ENCODE measurements at places on chromosomes 2 and 18.

DNA sequence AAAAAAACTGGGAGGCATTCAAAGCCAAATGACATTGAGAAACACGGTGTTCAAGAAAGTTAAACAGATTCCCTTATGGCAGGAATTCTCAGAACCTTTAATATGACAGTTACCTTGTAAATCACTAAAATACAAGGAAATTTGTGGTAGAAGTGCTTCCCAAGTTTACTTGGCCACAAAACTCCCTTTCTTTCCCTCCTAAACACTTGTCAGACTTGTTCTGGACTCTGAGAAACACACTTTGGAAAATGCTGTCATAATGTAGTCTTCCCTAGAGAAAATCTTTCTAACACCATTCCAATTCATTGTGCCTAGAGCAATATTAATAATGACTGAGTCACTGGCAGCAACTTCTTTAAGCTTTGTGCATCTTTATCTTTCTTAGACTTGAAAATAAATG, 140.4 kb downstream of the ANKRD44 start:
- no peak for DNase-seq

DNA sequence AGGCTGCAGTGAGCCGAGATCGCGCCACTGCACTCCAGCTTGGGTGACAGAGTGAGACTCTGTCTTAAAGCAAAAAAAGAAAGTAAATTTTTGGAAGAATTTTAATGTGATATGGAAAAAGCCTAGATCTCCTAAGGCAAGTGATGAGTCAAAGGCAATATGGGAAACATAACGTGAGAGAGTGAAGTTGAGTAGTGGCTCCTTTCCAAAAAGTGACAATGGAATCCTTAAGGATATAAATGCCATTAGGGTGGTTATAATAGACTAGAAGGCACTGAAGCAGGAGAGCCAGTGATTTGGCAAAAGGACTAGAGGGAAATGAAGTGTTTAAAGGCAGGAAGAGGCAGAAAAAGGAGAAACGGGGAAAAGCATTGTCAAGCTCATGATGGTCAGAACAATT, 25.6 kb downstream of the ARHGAP28 start:
- DNase-seq, result no peak

DNA sequence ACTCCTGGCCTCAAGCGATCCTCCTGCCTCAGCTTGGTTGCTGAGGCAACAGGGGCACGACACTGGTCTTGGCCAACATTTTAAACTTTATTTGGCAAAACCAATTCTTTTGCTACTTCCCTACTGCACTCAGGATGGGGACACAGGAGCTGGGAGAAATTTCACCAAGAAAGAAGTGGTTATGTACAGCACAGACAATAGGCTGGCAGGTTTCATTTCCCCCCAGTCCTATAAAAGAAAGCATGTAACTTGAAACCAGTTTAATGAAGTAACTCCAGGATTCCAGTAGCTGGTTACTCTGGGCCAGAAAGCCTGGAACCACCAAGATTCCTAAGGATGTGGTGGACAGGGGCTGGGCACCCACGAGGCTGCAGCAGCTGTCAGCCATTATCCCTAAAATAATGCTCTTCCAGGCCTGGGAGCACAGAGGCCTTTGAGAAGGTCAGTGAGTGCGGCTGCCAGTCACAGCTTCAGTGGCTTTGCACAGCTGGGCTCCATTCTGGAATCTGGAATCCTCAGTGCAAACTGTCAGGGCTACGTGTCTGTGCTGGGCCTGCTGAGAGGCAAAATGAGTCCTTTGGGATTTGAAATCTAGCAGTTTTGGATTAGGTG, 142.3 kb upstream of the ITGA6 start:
- no peak for DNase-seq

GRCh38 chr2:88067598-88067997, at the start of gene SMYD1:
Gene SMYD1, plus strand, starts transcription at chr2:88067825. Its CDS starts 40 bp downstream, at chr2:88067865.
- DNase-seq, result no peak

- DNase-seq, result no peak
These were observed 16.5 kb upstream of the TTC27 start for GRCh38 chr2:32611366-32611765.

DNA sequence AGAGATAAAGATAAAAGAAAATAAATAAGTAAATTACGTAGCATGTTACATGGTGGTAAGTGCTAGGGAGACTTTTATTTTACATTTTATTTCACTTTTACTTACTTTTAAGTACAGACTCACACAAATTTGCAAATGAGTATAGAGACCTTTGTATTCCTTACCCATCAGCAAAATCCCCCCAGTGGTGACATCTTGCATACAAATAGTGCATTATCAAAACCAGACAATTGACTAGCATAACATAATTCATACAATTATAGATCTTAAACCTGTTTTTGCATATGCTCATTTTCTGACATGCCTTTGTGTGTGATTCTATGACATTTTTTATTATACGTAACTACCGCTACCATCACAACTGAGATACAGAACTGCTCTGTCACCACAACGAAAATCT, 1099.4 kb downstream of the DPP10 start:
- DNase-seq, result no peak

DNA sequence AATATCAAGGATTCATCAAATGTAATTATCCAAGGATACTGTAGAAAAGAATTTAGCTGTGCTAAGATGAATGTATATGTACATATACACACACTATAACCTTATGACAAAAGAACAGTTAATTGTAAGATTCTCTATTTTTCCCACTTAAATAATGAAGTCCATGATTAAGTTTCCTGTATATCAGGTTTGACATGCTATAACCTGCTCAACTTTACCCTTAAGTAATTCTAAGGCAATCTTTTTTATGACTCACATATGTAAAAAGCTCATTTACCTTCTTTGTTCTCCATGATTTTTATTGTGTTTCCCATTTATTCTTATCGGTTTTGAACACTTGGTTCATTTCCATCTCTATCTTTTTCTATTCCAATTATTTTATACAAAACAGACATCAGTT, 1213.1 kb upstream of the SLC39A10 start:
- DNase-seq, result no peak

DNA sequence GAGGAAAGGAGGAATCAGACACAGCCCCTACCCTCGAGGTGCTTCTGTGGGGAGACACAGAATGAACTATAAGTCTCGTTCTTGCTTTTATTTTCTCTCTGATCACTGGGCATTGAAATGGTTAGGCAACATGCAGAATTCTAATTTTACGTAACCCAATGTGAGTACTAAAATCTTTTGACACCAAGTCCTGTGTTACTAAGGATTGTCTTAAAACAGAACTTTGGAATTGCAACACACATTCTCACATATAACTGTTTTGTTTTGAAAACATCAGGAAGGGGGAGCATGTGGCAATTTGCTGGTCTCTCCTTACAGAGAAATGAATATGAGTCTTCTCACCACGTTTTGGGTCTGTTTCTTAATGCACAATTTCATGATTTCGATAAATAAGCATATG, 23.6 kb upstream of the SULT1C4 start:
- no peak for DNase-seq

DNA sequence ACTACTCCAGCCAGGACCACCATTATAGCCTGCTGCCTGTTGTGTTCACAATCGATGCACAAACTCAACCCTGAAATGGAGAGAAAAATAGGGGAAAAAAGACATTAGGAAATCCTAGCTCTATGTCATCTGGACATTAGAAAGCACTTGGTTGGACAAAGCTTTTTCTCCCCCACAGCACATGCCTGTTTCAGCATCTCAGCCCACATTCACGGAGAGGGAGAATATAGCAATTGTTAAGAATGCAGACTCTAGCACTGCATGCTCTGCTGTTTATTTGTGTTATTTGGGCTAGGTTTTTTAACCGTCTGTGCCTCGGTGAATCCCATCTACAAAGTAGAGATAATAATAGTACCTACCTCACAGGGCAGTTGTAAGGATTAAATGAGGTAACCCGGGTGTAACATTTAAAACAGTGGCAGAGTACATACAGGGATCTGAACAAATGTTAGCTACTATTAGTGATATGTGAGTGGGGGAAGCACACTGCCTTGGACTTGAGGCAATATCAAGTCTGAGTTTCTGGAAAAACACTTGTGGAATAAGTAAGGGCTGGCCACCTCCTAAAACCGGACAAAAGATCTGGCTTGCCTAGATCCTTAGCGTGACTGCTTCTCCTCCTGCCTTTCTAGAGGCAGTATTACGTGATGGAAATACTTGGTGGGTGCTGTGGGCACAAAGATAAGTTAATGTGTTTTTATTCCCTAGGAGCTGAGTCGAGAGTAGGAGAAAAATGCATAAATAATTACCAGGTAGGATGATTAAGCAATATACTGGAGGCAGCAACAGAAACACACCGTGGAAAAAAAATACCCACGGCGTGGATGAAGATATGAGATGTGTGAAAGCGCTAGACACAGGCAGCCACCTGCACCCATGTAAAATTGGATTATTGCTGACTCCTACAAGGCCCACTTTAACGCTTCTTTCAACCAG, 1.0 kb upstream of the PPP1CB start:
- DNase-seq, result no peak

DNA sequence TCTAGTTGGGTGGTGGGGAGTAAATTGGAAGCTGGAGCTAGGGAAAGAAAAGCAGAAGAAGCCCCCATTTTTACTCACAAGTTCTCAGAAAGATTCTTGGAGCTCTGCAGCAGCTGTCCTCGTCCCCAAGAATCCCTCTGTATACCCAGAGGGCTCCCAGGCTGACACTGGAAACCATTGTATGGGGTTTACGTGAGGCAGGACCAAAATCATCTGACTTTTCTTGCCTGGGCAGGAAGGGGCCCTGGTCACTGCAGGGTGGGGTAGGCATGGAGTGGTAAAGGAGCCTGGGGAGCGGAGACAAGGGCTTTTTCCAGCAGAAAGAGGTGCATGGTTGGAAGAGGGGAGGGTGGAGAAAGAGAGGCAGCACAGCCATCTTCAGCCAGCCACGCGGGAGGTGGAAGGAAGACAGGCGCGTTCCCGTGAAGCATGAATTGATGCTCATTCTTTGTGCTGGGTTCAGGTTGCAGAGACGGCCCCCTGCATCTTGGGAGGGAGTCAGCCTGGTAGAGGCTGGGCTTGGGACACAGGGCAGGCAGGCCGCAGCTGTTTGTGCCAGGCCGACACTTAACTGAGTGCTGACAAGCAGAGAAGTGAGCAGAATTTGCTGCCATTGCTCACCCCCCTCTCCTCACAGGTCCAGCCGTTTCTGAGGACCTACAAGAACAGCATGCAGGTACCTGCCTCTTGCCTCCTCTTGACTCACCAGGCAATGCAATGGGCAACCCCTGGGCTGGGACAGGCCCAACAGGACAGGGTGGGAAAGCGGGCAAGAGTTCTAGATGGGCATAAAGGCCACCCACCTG, 94.8 kb downstream of the PLB1 start:
- no peak for DNase-seq
